AG20443 (cell line): ENCODE measurements at places on chromosomes 12 and 14.

- no peak for DNase-seq
Observed at GRCh38 chr12:45439039-45439438, 223.1 kb downstream of the ANO6 start.

DNA sequence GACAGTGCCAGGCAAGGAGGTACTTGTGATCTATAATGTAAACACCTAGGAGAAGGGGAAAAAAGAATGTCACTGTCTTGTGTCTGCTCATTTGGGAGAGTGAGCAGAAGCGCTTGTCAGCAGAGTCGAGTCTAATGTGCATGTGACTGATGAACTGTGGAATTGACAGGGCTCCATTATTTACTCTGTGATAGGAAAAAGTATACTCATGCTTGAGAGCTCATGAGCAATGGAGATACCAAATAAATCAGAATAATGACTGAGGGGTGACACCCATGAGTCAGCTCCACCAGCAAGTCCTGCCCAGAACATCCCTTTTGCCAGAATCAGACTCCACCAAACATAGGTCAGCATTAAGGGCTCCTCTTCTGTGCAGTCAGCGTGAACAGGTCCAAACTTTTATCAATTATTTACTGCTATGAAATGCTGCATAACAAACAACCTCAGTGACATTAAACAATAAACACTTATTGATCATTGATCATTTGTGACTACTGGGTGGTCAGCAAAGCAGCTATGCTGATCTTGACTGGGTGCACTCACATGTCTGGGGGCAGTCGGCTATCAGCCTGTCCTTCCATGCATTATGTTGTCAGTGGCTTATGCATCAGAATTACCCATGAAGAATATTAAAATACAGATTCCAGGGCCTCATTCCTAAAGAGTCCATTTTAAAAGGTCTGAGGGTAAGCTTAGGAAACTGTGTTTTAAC, 29.2 kb upstream of the WSCD2 start:
- no peak for DNase-seq

DNA sequence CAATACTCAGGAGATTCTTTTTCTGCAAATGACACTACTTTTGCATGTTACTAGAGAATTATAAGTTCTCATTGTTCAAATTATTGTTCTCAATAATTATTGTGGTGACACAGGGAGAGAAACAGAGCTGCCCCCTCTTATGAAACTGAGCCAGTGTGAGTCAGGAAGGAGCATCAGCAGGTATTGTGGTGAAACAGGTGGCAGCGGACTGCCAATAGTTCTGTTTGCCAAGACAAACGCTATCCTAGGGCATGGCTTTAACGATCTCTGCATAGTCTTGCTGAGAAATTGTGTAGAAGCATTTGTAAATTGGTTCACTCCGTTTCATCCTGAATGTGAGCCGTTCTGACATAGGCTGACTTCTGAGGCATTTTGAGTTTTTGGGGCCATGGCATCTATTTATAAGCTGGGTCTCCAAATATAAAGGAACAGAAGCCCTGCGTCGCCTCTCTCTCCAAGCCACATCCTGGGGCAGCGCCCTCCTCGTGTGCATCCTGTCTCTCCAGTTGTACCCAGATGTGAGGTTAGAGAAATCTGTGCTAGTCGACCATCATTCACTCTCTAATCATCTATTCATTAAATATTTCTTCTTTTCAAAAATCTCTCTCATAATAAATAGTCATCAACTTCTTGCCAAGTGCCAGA, 15.8 kb upstream of the PPP4R4 start:
- DNase-seq = no peak

DNA sequence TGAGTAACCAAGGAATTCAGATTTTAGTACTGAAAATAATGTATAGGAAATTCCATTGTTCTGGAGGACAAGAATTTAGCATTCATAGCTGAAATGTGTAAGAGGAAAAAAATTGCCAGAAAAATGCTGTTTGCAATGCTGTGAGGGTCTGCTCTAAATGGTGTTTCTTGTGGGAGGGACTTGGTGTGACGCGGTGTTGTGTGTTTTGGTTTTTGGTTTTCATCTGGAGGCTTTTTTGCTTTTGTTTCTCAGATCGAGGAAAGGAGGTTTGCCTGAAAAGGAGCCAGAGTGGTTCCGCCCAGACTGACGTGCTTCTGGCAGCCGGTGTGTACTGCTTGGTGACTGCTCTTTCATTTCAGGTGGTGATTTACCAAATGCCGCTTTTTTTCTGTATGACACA, 211.8 kb upstream of the HMGA2 start:
- no peak for DNase-seq

GRCh38 chr12:94435511-94435927, 24.1 kb downstream of the CEP83 start:
- no peak for DNase-seq

- no peak for DNase-seq
Observed at GRCh38 chr14:58098507-58098906, 53.5 kb downstream of the ARMH4 start.

- DNase-seq = no peak
Observed at GRCh38 chr12:76108356-76108755, 23.9 kb upstream of the NAP1L1 start.

DNA sequence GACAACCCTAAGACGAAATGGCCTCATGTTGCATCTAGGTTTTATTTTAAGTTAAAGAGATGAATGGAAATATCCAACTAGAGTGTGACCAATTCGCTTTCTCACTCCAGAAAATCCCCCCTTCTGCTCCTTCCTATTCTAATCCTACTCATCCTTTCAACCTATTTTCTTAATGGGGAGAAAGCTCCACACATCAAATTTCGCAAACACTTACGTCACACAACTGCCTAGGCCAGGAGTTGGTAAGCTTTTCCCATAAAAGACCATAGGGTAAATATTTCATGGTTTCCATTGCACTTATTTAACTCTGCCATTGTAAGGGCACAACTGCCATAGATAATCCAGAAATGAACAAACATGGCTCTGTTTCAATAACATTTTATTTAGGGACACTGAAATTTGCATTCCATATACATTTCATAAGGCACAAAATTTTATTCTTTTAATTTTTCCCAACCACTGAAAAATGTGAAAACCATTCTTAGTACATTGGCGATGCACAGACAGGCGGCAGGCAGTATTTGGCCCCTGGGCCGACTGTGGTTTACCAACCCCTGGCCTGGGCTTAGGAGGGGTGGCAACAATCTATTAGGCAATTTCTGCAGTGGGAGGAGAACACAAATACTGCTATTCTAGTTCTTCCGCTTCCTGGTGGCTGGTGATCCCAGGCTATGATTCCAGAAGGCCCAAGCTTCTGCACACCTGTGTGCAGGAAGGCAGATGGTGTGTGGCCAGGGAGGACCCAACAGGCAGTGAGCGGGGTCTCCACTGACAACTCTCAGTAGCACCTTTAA, 67.2 kb upstream of the FOXN3 start:
- DNase-seq = no peak
